ENCODE measurements at places on chromosomes 4 and X.

DNA sequence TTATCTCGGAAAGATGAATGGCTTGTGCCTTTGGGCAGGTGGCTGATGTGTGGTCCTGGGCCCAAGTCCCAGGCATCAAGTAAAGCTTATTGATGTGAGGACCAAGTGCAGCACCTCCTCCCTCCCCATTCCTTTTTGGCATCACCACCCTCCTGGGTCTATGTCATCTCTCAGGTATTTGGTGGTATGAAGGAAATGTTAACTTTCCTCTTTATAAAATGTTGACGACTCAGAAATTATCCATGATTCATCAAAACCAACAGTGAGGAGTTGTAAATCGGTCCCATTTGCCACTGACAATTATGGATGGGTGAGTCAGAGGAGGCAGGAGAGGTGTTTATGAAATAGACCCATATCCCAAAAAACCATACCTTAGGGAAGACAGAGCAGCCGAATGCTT is 229.4 kb upstream of the GATB start:
- no peak for DNase-seq

- no peak for DNase-seq
Measured at GRCh38 chrX:19097553-19098283, 24.6 kb downstream of the ADGRG2 start.

GRCh38 chrX:40964633-40965586 is 120.3 kb upstream of the USP9X start:
- DNase-seq: no peak

GRCh38 chrX:110992611-110993010 is 103.4 kb upstream of the PAK3 start:
- DNase-seq: peak; percentile 50

- no peak for DNase-seq
Measured at GRCh38 chrX:136750364-136750763, 30.4 kb downstream of the ARHGEF6 start.

GRCh38 chr4:39609454-39609931 is 29.2 kb downstream of the SMIM14 start:
- no peak for DNase-seq

GRCh38 chrX:11537141-11537540 is 128.6 kb downstream of the ARHGAP6 start:
- no peak for DNase-seq

GRCh38 chr4:120005076-120005475 is 61.6 kb downstream of the MAD2L1 start:
- DNase-seq: no peak

GRCh38 chr4:83326546-83326945 is 8.1 kb downstream of the HPSE start:
- DNase-seq: no peak

- DNase-seq: no peak
Measured at GRCh38 chr4:75547647-75548387, 8.0 kb upstream of the ODAPH start.

- no peak for DNase-seq
Measured at GRCh38 chr4:123380728-123381716, 15.6 kb upstream of the SPRY1 start.

Measured in activated naive CD4-positive, alpha-beta T cell treated with anti-CD3 and anti-CD28 coated beads, Interleukin-2, amount 10 ng/mL, durations not matched to agents 7 days and 5 days (primary cell).